Effector memory CD4-positive, alpha-beta T cell (primary cell): ENCODE measurements at places on chromosomes 2 and 18.

- DNase-seq: no peak
Measured at GRCh38 chr2:237490009-237490711, 3.1 kb downstream of the MLPH start.

DNA sequence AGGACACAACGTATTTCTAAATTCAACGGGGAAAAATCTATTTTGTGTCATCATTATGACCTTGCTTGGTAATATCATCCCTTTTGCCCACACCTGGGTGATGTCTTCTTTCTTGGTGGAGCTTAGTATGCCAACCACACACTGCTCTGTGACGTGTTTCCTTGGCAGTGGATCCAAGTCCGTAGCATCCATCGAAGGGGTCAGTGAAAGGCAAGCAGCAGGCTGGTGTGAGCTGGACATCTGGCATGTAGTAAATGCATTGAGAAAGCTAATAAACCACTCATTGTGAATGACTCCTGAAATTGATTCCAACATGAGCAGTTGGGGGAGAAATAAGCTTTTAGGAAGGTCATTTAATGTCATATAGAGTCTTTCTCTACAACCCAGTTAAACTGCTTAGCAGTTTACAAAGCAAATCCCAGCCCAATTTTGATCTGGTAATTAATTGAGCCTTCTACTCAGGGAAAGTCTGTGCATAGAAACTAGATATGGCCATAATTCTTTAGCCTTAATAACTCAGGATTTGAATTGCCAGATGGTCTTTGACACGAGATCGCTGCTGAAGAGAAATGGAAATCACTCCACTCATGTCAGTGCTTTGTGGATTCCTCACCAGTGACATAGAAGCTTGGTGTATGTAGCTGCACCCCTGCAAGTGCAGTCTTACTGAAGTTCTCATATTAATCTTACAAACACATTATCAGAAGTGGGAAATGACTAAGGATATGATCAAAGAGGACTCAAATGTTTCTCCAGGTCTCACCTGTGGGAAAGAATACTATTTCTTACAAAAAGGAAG is 494.8 kb downstream of the CMPK2 start:
- DNase-seq: no peak

- no peak for DNase-seq
Measured at GRCh38 chr2:71646028-71646427, 192.7 kb downstream of the DYSF start.

DNA sequence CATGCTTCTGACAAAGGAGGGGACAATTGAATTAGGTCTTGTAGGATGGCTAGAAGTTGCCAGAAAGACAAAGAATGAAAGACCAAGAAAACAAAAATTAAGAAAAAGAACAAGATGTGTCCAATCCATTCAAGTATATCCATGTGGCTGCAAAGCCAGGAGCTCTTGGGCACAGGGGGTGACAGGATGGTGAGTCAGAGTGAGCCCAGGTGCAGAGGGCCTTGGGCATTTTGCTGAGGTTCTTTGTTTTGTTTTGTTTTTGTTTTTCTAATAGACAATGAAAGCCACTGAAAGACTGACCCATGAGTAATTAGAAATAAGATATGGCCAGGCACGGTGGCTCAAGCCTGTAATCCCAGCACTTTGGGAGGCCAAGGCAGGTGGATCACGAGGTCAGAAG is 104.6 kb upstream of the KLHL29 start:
- DNase-seq: no peak

DNA sequence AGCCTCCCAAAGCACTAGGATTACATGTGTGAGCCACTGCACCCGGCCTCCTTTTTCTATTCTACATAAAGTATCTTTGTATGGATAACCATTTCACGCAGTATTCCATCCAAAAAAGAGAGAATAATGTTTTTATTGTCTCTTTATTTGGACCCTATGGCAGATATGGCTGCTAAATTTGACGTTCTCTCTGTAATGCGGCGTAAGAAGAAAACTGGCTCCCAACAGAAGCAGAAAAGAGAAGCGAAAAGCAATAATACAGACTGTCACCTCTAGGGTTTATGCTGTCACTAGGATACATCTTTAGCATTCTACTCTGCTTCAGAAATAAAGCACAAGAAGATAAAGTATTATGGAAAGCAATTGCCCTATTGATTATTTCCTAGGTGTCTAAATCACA is 55.9 kb downstream of the FN1 start:
- DNase-seq: no peak

- DNase-seq: no peak
Measured at GRCh38 chr2:208253600-208254117, 1.2 kb downstream of the IDH1 start.

- DNase-seq: no peak
Measured at GRCh38 chr18:36402765-36403396, 105.4 kb downstream of the FHOD3 start.

DNA sequence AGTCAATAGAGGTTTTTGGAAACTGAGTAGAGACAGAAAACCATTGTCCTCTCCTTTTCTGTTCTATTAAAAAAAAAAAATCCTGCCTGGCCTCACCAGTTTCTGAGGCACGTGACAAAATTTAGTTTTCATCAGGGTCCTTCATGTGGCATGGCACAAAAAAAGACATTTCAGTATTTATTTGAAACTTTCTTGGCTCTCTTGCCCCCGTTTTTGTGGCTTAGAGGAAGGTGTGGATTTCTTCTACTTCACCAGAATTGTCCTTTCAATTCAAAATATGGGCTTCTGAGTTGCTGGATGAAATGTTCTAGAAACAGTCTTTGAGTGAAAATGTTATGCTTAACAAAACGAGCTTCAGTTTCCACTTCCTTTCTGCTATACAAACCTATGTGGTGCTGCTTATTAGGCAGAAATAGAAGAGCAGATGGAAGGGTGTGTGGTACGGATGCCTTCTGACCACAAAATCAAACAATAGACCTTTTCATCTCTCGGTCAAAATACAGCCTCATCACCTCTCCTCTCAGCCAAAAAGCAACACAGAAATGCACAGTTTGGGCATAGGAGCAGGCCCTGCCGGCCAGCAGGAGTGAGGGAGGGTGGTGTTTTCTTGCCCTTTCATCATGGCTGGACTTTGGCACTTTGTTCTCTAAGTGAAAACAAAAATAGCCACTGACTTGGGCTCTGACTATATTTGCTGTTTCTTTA is 89.2 kb downstream of the SH3RF3 start:
- DNase-seq: no peak

GRCh38 chr18:79718878-79719477 is 39.4 kb downstream of the CTDP1 start:
- no peak for DNase-seq
